Liver (tissue), 10 donors: ENCODE measurements at places on chromosomes 6 and 20.

DNA sequence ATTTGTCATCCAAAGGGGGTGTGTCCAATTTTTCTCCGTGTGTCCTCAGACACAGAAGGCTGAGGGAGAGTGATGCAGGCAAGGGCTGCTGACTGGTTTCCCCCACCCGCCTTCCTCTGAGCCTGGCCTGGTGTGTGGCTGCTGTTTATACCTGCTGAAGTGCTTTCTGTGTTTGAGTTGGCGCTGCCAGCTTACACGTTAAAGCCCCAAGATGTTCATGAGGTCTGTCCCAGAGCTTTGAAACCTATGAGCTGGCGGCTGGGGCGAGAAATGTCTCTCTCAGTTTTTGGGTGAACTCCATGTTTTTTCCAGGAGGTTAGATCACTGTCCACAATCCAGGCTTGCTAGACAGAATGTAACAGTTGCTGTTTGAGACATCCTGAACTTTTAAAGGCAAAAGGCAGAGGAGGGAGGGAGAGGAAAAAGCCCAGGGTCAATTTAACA is 69.0 kb upstream of the CCN2 start:
- no peak for DNase-seq

- DNase-seq: peak; percentile 58
These were observed 572 bp downstream of the SLC2A4RG start for GRCh38 chr20:63740070-63740626.

GRCh38 chr6:162525181-162525580 is 202.4 kb downstream of the PRKN start:
- DNase-seq: no peak

DNA sequence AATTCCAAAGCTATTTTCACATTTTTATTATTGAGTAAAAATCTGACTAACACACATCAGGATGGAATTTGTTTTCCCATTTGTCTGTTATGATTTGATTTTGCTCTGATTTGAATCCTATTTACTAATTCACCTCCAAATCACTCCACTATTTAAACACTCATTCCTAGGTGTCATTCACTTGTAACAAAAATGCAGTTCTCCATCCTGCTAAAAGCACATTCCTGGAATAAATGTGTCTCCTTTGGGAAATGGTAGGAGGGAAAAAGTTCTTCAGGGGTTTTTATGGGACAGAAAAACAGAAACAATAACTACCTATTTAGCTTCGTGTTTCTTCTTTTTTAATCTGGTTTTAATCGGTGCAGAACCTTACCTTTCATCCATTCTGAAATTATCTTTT is 494.1 kb upstream of the CITED2 start:
- DNase-seq: no peak

GRCh38 chr20:6311841-6312655 is 189.2 kb upstream of the FERMT1 start:
- no peak for DNase-seq

DNA sequence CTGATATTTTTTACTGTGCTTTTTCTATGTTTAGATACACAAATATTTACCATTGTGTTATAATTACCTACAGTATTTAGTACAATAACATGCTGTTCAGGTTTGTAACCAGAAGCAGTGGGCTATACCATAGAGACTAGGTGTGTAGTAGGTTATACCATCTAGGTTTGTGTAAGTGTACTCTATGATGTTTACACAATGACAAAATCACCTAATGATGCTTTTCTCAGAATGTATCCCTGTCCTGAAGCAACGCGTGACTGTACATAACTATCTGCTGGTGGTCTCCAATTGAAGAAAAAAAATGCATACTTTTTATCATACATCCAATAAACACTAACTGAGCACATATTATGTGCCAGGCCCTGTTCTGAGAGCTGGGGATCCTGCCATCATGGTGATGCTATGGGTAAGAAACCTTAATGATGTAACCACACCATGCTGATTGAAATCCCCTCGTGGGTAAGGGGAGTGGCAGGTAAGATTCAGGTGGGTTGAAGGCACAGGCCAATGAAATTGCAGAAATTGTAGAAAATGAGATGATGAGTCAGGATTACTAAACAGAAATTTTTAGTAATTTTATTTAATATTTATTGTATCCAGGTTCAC is 76.8 kb downstream of the FYN start:
- DNase-seq: no peak

GRCh38 chr6:41050536-41050935 is 2.5 kb upstream of the APOBEC2 start:
- no peak for DNase-seq

DNA sequence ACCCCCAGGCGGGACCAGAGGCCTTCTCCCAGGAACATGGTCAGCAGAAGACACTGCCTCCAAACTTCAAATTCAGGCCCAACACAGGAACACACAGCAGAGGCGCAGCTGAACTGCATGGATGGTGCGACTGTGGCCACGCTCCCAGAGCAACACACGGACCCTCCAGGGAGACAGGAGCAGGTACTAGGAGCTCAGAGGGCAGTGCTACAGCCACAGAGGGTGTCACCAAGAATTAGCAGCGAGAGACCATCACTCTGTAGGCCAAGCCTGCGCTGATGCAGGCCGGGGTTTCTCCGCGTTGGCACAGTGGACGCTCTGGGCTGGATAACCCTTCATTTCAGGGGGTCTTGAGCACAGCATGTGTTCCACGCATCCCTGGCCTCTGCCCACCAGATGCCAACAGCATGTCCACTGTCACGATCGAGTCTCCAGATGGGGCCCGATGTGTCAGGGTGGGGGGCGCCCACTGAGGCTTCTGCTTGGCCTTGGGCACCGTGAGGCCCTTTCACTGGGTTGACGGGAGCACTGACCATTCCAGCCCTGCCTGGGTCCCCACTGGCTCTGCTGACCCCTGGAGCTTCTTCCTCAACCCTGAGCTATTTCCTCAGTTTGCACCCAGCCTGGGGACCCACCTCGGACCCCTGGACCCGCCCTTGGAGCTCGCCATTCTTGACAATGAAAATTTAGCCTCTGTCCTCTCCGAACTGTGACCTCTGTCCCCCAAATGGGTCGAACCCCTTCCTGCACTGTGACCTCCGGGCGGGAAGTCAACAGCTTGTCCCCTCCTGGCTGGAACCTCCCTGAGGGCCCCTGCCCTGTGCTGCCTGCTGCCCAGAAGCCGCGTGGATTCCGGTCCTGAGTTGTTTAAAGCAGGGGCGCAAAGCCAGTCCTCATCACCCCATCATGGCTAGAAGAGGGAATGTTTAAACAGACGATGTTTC is 239.4 kb downstream of the DLL1 start:
- no peak for DNase-seq

GRCh38 chr6:138086573-138087196 is 20.5 kb downstream of the PERP start:
- no peak for DNase-seq

DNA sequence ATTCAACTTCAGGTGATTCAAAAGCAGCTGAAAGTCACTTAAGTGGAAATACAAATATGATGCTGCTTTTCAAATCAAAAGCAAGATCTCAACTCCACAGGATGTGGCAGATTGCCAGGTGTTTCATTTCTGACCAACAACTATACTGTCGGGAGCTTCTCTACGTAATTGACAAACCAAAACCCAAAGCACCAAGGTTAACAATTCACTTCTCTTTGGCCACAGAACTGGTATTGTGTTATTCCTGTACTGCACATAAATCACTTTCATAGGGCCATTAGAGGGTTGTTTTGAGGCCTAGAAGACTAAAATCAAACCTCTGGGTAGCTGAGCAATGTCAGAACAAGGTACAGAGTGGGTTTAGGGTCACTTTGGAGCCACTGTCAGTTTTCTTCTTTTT is 169.7 kb downstream of the HAO1 start:
- DNase-seq: no peak

DNA sequence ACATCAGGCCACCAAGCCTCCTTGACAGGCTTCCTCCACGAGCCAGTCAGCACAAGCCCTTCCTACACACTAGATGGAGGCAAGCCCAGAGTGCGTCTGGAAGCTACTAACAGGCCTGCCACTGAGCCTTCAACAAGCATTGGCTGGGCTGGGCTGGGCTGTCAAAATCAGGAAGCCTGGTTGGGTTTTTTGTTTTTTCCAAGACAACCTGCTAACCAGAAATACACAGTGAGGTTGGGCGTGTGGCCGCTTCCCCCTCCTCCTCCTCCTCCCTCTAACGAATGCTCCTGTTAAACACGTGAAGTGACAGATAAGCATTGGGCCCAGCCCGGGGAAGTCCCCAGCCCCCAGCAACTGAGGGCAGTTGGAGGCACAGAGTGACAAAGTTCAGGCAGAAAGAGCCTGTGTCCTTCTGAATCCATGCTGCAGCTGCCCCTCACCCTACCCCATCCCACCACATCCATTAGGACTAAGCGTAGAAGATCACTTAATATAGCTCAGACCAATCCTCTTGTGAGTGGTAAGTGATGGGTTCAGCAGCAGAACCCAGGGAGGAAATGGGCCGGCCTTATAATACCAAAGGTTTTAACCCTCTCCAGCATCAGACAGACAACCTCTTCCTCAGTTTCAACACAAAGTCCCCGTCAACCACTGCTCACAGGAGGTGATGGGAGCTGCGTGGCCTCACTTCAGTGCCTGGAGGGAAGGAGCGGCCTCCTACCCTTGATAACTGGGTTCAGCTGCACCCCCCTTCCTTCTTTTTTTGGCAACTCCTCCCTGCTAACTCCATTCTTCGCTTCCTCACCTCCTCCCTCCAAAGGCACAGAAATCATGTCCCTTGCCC is 1.1 kb downstream of the NFATC2 start:
- peak; percentile 81 for DNase-seq
